ENCODE measurements at places on chromosomes 3 and 15.

GRCh38 chr3:157312376-157312745 lies 124.3 kb upstream of the PTX3 start:
- DNase-seq, result no peak

DNA sequence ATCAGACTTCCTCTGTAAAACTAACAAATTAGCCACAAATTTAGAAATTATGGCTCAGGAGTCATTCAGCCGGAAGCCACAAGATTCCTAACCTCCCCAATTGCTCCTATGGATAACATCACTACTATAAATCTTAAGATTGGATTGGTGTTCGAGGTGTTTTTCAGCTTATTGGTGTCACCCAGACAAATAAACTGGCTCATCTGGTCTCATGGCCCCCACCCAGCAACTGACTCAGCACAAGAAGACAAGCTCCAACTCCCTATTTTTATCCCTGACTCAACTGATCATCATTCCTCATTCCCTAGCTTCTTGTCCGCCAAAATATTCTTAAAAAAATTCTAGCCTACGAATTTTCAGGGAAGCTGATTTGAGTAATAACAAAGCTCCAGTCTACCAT lies 135.1 kb upstream of the STRIT1 start:
- no peak for DNase-seq

GRCh38 chr3:52171514-52172261 lies 17.5 kb upstream of the POC1A start:
- DNase-seq, result no peak

DNA sequence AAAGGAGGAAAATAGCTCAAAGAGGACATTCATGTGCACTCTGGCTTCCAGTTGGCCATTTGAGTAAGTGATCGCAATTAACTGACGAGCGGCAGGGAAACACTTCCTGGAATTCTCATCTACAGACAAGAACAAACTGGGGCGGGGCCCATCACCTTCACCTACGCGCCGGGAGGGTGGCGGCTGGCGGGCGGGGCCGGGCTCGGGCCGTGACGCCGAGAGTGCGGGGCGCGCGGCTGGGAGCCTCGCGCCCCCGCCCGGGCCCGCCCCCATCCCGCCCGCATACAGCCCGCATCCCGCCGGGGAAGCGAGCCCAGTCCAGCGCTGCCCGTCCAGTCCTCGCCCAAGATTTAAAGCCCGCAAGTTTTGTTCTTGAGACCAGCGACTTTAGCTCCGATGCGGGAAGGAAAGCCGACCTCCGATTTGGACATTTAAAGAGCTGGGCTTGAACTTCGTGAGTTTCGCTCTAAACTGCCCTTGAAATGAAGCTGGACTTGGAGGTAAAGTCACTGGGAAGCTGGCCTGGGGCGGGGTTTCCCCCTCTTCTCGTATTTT lies at the start of gene B3GNT5:
Gene B3GNT5 (plus strand): TSS at position 281 of the 555 bp plus-strand sequence. CDS start 16,546 bp downstream, outside the sequence.
- no peak for DNase-seq

- no peak for DNase-seq
Measured at GRCh38 chr15:40381818-40382529, 547 bp upstream of the KNSTRN start.

DNA sequence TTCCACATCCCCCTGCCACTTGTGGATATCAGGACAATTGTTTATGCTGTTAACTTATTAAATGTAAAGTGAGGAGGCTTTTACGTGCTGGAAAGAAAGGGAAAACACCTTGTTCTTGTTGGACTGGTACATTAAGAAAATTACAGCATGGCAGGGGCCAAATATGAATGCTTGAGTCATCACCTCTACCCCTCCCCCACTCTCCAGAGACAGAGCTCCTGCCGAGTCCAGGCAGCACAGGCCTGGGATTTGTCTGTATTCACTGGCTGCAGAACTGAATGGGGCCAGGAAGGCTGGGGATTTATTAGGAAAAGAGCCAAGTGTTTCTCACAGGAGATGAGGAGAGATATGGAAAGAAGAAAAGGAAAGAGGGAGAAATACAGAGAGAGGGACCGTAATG lies 308.9 kb downstream of the EPHB1 start:
- DNase-seq, result no peak

DNA sequence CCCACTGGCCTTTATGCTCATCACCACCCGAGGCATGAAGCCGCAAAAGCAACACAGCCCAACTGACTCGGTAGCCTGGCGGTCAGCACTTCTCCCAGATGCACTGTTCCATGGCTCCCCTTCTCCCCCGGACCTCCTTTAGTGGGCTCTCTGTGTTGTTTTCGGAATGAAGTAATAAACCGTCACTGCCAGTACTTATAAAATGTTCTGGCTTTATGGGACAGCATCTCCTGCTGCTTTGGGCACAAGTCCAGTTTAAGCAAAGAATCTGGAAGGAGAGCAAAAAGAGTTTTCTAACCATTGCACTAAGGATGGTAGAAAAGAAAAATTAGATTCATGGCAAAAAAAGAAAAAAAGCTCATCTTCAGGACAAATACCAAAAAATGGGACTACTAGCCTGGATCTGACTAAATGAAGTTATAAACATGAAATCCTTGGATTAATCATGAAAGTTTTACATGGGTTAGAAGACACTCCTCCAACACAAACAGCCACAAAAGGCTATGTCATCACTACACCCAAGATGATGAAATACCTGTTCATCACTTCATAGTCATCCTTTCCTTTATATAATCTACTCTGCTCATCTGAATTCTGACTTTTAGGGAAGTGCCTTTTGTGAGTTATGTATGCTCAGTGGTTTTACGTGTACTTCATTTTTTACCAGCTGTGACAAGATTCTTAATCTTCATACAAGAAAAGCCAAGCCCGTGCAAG lies 89.5 kb upstream of the UBE2E2 start:
- DNase-seq, result no peak

DNA sequence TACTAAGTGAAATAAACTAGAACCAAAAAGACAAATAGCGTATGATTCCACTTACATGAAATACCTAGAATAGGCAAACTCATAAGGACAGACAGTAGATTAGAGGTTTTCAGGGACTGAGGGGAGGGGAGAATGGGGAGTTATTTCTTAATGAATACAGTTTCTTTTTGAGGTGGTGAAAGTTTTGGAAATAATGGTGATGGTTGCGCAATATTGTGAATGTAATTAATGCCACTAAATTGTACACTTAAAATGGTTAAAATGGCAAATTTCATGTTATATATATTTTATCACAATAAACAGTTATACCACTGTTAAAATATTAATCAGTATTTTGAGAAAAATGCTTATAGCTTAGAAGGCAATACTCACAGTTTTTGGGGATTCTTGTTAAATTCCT lies 11.0 kb downstream of the UBE2E1 start:
- no peak for DNase-seq

- no peak for DNase-seq
Measured at GRCh38 chr3:56748663-56749231, 53.0 kb downstream of the ARHGEF3 start.

- DNase-seq, result no peak
Measured at GRCh38 chr15:40420793-40421192, 15.2 kb downstream of the IVD start.

GRCh38 chr3:142651711-142652110 lies 55.5 kb downstream of the PLS1 start:
- DNase-seq, result no peak

DNA sequence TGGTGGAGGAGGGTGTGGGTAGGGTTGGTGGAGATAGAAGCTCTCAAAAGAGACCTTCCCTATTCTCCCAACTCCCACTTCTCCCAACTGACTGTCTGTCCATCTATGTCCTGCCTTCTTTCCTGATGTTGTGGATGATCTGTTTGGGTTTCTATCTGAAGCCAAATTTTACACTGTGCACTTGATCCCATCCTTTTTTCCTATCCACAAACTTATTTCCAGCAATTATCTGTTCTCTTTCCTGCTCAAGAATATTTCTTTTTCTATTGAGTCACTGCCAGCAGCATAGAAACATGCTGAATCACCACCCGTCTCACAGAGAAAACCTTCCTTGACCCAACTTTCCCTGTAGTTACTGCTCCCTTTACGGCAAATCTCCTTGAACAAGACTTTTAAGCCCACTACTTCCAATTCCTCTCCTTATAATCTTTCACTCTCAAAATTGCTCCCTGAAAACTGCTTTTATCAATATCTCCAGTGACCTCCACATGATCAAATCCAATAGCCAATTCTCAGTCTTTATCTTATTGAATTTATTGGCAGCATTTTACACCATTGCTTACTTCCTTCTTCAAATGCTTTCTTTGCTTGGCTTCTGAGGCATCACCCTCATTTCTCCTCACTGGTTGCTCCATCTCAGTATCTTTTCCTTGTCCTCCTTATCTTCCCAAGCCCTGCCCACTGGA lies 141.2 kb upstream of the SLC7A14 start:
- no peak for DNase-seq

DNA sequence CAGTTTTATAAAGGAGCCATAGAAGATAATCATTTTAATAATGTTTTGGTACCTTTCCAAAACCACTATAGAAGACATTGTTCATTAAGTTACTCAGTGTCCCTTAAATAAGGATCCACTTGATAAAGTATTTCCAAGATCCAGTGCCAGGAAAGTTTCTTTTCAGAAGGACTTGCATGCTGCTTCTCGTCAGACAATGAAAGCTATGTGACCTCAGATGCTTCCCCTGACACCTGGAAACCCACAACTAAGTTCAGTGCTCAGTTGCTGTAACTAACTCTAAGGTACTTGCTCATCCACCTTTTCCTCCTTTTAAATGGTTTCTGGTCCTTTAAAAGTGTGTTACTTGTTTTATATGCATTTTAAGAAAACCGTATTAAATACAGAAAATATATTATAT lies 7.3 kb downstream of the SSR3 start:
- no peak for DNase-seq

GRCh38 chr3:162498626-162499025 lies 1002.0 kb downstream of the OTOL1 start:
- DNase-seq, result no peak

DNA sequence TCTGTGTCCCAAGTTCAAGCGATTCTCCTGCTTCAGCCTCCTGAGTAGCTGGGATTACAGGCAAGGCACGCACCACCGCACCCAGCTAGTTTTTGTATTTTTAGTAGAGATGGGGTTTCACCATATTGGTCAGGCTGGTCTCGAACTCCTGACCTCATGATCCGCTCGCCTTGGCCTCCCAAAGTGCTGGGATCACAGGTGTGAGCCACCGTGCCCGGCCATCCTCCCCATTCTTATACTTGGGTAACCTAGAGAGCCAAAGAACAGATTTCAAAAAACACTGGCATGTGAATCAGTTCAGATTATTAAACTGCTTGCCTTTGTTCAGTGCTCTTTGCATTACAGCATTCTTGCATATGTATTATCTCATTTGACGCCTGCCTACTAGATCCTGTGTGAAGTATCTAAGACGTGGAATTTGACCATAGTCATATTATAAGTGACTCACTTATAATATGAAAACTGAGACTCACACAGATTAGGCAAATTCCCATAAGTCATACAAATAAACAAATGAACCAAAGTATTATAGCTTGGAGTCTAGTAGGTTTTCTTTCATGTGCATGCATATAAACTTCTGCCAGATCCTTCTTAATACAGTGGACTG lies 123.5 kb downstream of the UNC13C start:
- DNase-seq, result no peak

DNA sequence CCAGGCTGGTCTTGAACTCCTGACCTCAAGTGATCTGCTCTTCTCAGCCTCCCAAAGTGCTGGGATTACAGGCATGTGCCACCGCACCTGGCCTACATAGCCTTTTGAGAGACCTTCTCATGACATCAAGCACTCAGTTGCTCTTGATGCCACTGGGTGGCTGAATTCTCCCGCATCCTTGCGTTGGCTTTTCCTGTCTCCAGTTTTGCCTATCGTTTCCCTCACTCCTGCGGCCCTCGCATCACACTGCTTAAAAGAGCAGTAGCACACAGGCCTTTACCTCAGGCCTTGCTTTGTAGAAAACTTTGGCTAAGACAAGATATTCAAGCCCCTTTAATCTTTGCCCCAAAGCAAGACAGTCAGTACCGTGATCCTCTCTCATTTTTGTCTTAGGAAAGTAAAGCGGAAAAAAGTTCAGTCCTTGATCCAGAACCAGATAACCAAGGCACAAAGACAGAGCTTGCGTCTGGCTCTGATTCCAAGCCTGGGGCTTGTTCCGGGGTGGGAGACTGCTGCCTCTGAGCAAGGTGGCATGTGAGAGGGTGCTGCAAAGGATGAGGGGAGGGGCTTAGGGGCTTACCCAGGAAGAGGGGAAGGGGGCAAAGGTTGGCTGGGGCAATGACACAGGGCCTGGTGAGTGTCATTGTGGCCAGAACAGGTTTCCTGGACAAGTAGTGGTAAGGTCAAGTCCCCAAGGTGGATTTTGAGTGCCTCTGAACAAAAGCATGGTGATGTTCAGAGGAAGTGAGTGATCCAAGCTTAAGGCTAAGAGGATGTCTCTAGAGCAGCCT lies 175.0 kb upstream of the TLE3 start:
- no peak for DNase-seq

DNA sequence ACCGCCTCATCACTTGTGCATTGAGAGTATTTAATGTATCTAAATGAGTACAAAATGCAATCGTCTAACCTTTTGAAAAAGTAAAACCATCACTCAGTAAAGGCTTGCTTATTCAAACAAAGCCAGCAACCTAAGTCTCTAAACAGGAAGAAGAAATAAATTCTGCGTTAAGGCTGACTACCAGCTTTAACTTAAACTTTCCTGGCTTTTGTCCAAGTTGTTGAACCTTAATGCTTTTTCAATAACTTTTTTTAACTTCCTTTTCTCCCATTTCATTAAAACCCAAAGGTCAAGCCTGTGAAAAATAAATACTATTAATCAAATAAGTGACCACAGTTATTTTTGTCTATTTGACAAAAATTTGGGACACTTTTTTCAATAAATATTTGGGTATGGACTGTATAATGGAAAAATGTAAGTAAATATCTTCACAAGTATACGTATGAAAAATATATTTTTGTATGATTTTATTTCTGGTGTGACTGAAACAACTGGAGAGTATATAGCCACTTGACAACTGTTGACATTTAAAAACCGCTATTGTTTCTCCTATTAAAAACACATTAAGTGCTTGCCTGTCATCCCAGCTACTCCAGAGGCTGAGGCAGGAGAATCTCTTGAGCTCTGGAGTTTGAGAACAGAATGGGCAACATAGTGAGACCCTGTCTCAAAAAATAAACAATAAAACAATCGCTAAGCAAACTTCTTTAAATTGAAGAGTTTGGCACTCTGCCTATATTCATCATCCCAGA lies 2.9 kb downstream of the KLHL24 start:
- DNase-seq, result no peak

GRCh38 chr3:13451301-13451673 lies 28.8 kb upstream of the HDAC11 start:
- no peak for DNase-seq

- no peak for DNase-seq
Measured at GRCh38 chr3:97495896-97496295, 268.7 kb upstream of the ARL6 start.

- DNase-seq, result no peak
Measured at GRCh38 chr15:28208583-28208982, 109.5 kb upstream of the OCA2 start.

DNA sequence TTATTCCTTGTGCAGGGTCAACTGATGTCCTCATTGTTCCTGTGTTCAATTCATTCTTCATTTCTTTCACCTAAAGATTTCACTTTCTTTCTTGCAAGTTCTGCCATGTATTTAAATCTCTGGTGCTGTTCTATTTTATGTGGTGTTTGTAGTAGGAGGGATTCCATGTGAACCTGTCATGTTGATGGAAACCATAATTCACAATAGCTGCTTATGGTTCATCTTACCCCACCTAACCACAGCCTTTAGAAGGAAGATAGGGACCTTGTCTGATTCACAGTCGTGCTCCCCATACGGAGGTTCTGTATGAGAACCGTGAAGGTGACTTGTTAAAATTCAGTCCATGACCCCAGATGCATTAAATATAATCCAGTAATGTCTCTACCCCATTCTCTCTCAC lies 21.9 kb downstream of the SLCO2A1 start:
- no peak for DNase-seq

Measured in hippocampal formation (tissue), 2 donors.